ENCODE measurements at places on chromosomes 7 and 10. TPM values are rescaled to one million over a fixed set of nuclear protein-coding genes. Genes with fewer than 3 reads are reported as not detected.

DNA sequence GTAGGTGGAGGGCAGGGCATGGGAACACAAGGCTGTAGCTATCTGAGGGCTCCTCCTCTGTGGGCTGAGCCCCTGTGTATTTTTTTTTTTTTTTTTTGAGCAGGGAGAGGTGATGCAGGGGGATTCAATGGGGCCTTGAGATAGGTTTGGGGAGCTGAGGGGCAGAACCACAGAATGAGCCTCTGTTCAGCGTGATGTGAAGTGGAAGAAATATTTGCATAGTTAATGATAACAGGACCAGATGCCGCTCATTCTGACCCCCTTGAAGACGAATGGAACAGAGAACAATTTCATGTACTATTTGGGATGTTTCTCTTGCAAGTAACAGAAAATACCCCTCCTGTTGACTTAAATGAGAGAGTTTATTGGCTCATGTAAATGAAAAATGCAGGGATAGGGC is 69.7 kb upstream of the EMX2 start:
- no peaks in the 10 kb centered on the region for H3K36me3 ChIP-seq
- peaks cover 13% of the 10 kb centered on the region for H3K27me3 ChIP-seq
- no peaks in the 10 kb centered on the region for H3K4me1 ChIP-seq
- H3K4me3 ChIP-seq = no peak overlapping the region

- peak; percentile 67 for DNase-seq
- peaks cover 5% of the 10 kb centered on the region for H3K27me3 ChIP-seq
- no peak overlapping the region for H3K27ac ChIP-seq
- peak overlapping the region; percentile 26 for H3K4me3 ChIP-seq
These were observed 71.5 kb upstream of the ADO start for GRCh38 chr10:62732841-62733653.

- H3K27ac ChIP-seq = no peak overlapping the region
- no peaks in the 10 kb centered on the region for H3K4me1 ChIP-seq
- no peak for DNase-seq
- H3K36me3 ChIP-seq = no peaks in the 10 kb centered on the region
- no peak overlapping the region for H3K4me3 ChIP-seq
These were observed 257.7 kb downstream of the BAMBI start for GRCh38 chr10:28935061-28935460.

GRCh38 chr10:102642736-102643335 is 1.4 kb upstream of the TRIM8 start:
- H3K4me1 ChIP-seq = peaks cover 25% of the 10 kb centered on the region
- peak overlapping the region; percentile 83 for H3K4me3 ChIP-seq
- peaks cover 3% of the 10 kb centered on the region for H3K36me3 ChIP-seq
- DNase-seq = peak; percentile 47

DNA sequence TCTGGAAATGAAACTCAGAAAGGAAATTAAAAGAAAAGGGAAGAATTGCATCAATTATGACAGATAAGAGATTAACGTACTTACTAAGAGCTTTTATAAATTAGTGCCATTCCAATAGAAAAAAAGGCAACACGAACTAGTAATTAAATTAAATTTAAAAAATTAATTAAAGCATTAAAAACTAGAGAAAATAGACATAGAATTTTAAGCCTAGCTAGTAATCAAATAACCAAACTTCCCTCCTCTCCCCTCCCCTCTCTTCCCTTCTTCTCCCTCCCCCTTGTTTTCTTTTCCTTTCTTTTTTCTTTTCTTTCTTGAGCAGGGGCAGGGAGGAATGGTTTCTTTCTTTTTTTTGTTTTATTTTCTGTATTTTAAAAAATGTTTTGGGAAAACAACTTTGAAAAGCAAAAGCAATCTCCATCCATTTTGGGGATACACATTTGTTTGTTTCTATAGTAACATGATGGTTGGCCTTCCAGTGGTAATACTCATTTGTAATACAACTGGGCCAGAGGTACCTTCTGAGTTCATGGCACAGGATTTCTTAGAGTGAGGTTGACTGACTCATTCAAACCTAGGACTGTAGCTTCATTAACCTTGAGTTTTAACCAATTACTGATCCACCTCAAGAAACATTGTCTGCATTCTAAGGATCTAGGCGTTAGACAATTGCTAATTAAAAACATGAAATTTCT is 132.6 kb downstream of the ST7 start:
- H3K27ac ChIP-seq = no peak overlapping the region
- no peak for DNase-seq
- H3K4me1 ChIP-seq = peaks cover 21% of the 10 kb centered on the region
- no peak overlapping the region for H3K4me3 ChIP-seq
- H3K27me3 ChIP-seq = no peaks in the 10 kb centered on the region

DNA sequence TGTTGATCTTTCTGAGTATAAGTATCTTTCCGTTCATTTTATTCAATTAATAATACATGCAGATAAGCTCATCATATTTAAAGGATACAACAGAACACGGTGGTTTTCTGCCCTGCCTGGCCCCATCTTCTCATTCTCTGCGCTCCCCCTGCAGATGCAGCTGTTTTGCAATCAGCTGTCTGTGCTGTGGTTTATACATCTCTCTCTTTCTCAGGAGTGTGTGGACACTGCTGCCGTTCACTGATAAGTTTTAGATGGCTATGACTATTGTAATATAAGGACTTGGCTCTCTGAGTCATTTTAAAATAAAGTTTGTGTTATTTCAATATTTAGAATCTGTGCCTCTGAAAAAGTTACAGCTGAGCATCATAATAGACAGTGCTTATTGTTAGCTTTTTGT is 54.5 kb downstream of the CUL1 start:
- H3K4me1 ChIP-seq = peaks cover 6% of the 10 kb centered on the region
- DNase-seq = no peak
- H3K36me3 ChIP-seq = peaks cover 23% of the 10 kb centered on the region
- H3K27ac ChIP-seq = no peak overlapping the region

- no peak for DNase-seq
- no peak overlapping the region for H3K27ac ChIP-seq
- peaks cover 1% of the 10 kb centered on the region for H3K36me3 ChIP-seq
- no peaks in the 10 kb centered on the region for H3K27me3 ChIP-seq
These were observed 69.3 kb downstream of the MYOF start for GRCh38 chr10:93412801-93413200.

DNA sequence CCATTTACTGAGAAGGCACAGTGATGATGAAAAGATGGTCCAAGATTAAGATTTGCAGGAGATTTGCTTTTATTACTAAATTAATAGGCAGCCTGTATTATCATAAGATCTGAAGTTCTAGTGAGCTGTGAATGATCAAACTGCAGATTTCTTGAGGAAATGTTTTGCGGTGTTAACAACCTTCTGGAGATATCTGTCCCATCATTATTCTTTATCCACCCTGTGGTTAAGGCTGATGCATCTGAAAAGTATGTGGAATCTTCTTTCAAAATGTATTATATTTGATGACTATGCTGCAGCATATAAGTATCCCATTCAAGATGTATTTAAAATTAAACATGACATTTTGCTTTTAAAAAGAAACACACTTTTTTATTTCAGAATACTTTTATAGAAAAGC is 150.3 kb downstream of the POLR1F start:
- no peak for DNase-seq
- H3K4me3 ChIP-seq = no peak overlapping the region
- H3K4me1 ChIP-seq = no peaks in the 10 kb centered on the region
- no peaks in the 10 kb centered on the region for H3K27me3 ChIP-seq
- H3K27ac ChIP-seq = no peak overlapping the region

DNA sequence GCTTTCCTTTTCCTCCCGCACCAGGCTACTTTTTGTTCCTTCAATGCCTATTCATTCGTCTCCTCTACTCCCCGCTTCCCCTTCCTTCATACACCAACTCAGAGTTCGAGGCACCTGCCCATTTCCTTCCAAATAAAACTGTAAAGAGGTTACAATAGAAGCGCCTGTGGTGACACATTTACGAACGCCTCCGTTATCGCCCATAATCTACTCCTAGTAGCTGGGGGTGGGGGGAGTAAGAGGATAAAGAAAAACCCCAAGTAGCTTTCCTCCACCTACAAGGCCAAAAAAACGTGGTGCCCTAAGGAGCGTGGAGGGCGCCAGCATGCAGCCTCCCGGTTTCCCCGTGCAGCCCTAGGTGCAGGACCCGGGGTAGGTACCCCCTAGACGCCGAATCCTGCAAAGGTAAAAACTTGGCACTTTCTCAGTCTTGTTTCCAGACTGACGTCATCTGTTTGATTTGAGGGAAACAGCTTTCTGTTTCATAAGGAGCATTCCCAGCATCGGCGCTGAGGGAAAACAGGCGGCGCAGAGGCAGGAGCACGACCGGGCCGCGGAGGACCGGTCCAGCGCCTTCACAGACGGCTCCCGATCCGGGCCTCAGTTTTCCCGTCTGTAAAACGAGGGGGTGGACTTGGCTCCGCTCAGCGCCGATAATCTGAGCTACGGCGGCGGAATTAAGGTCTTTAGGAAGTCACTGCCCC is 922 bp downstream of the PPA1 start:
- H3K4me3 ChIP-seq = peak overlapping the region; percentile 87
- DNase-seq = peak; percentile 62
- H3K27me3 ChIP-seq = no peaks in the 10 kb centered on the region
- peak overlapping the region; percentile 93 for H3K27ac ChIP-seq

- H3K27ac ChIP-seq = no peak overlapping the region
- no peak overlapping the region for H3K4me3 ChIP-seq
- no peak for DNase-seq
- peaks cover 48% of the 10 kb centered on the region for H3K27me3 ChIP-seq
These were observed 98.9 kb downstream of the WDR11 start for GRCh38 chr10:120950051-120950561.

- H3K4me1 ChIP-seq = peaks cover 70% of the 10 kb centered on the region
- H3K27me3 ChIP-seq = peaks cover 2% of the 10 kb centered on the region
- H3K4me3 ChIP-seq = no peak overlapping the region
- peak overlapping the region; percentile 43 for H3K27ac ChIP-seq
- peaks cover 2% of the 10 kb centered on the region for H3K36me3 ChIP-seq
- DNase-seq = no peak
These were observed 162.7 kb upstream of the ITGB1 start for GRCh38 chr10:33120700-33121099.

- H3K27me3 ChIP-seq = no peaks in the 10 kb centered on the region
- H3K36me3 ChIP-seq = peaks cover 6% of the 10 kb centered on the region
- no peak overlapping the region for H3K4me3 ChIP-seq
- peak overlapping the region; percentile 3 for H3K27ac ChIP-seq
These were observed 39.2 kb downstream of the GBF1 start for GRCh38 chr10:102284531-102284930.

DNA sequence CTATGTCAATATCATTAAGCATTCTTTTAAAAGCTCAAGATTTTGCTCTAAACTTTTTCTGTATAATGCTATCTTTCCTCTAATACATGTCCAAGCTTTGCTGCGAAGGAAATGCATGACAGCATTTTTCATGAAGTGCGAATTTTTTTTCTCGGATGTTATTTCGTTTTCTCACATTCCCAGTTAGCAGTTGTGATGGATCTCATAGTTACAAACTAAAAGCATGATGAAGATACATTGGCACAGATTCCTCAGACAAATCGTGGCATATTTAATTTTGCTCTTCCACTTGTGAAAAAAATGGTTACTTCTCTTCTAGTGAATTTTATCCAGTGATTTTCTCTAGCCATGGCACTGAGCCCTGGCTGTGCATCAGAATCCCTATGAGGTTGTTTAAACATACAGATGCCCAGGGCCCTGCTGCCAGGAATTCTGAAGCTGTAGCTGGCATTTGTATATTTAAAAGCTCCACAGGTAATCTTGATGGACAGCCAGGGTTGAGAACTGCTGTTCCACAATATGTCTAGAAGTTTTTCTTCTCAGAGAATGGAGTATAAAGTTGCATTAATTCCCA is 299.8 kb upstream of the NEBL start:
- H3K4me1 ChIP-seq = no peaks in the 10 kb centered on the region
- H3K27ac ChIP-seq = no peak overlapping the region
- no peak overlapping the region for H3K4me3 ChIP-seq
- peaks cover 2% of the 10 kb centered on the region for H3K36me3 ChIP-seq
- DNase-seq = no peak

GRCh38 chr7:84331616-84332015 is 137.0 kb upstream of the SEMA3A start:
- no peaks in the 10 kb centered on the region for H3K36me3 ChIP-seq
- no peak overlapping the region for H3K4me3 ChIP-seq
- DNase-seq = no peak
- H3K4me1 ChIP-seq = no peaks in the 10 kb centered on the region
- H3K27me3 ChIP-seq = peaks cover 10% of the 10 kb centered on the region

- H3K27ac ChIP-seq = peak overlapping the region; percentile 39
- H3K4me1 ChIP-seq = peaks cover 45% of the 10 kb centered on the region
- H3K27me3 ChIP-seq = no peaks in the 10 kb centered on the region
- H3K4me3 ChIP-seq = no peak overlapping the region
- DNase-seq = peak; percentile 50
These were observed 34.6 kb downstream of the AGK start for GRCh38 chr7:141585592-141586510.

- no peaks in the 10 kb centered on the region for H3K36me3 ChIP-seq
- DNase-seq = no peak
- no peak overlapping the region for H3K4me3 ChIP-seq
- no peaks in the 10 kb centered on the region for H3K27me3 ChIP-seq
- no peaks in the 10 kb centered on the region for H3K4me1 ChIP-seq
These were observed 383.3 kb downstream of the INHBA start for GRCh38 chr7:41319581-41319980.

GRCh38 chr7:117124591-117125220 is 171.4 kb downstream of the ST7 start:
- no peaks in the 10 kb centered on the region for H3K27me3 ChIP-seq
- H3K27ac ChIP-seq = no peak overlapping the region
- H3K4me1 ChIP-seq = no peaks in the 10 kb centered on the region
- no peaks in the 10 kb centered on the region for H3K36me3 ChIP-seq
- DNase-seq = peak; percentile 69
- H3K4me3 ChIP-seq = no peak overlapping the region

DNA sequence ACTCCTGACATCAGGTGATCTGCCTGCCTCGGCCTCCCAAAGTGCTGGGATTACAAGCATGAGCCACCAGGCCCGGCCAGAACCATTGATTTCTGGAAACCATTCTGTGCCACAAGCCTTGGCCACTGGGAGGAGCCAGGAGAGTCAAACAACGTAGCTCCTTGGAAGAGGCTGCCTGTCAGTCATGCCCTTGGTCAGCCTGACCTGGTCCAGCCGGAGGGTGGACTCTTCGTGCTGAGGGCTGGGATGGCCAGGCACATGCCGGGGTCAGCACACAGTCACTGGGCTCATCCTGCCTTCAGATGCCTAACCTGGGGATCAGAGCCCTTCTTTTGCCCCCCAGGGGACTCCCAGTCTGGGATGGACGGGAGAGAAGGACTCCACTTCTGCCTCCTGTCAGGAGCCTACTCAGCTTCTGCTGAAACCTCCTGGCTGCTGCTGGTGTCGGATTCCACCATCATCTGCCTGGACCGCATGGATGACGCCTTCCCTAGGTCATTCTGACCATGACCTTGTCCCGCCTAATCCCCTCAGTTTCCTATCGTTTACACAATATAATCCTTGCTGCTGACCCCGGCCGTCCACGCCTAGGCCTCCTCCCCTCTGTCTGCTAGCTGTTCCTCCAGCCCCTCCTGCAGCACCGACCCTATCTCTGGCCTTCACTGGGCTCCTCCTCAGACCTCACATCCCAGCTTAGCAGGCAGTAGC is 30.4 kb downstream of the TMEM270 start:
- H3K4me1 ChIP-seq = peaks cover 7% of the 10 kb centered on the region
- no peak for DNase-seq
- no peak overlapping the region for H3K4me3 ChIP-seq
- H3K27ac ChIP-seq = no peak overlapping the region
- H3K36me3 ChIP-seq = no peaks in the 10 kb centered on the region

Gene GHRHR
- not detected for total RNA-seq

Gene GARIN1A
- not detected for total RNA-seq

Gene PRKG1
- total RNA-seq = not detected

Gene GIMAP6
- total RNA-seq = 20.7 TPM

Gene AKR1C3
- total RNA-seq = 0.47 TPM

Gene TUBB8
- total RNA-seq = not detected
